ENCODE measurements at places on chromosomes 3 and 15.

GRCh38 chr15:79812541-79812940, 84.3 kb downstream of the MTHFS start:
- DNase-seq, result no peak

- no peak for DNase-seq
These were observed 388.3 kb upstream of the IL12A start for GRCh38 chr3:159600291-159600690.

- DNase-seq, result no peak
These were observed 209.3 kb downstream of the GREM1 start for GRCh38 chr15:32927124-32927523.

- no peak for DNase-seq
These were observed 4.8 kb downstream of the SECISBP2L start for GRCh38 chr15:49041426-49041825.

- no peak for DNase-seq
These were observed 15.8 kb upstream of the ALDH1A3 start for GRCh38 chr15:100863796-100864267.

DNA sequence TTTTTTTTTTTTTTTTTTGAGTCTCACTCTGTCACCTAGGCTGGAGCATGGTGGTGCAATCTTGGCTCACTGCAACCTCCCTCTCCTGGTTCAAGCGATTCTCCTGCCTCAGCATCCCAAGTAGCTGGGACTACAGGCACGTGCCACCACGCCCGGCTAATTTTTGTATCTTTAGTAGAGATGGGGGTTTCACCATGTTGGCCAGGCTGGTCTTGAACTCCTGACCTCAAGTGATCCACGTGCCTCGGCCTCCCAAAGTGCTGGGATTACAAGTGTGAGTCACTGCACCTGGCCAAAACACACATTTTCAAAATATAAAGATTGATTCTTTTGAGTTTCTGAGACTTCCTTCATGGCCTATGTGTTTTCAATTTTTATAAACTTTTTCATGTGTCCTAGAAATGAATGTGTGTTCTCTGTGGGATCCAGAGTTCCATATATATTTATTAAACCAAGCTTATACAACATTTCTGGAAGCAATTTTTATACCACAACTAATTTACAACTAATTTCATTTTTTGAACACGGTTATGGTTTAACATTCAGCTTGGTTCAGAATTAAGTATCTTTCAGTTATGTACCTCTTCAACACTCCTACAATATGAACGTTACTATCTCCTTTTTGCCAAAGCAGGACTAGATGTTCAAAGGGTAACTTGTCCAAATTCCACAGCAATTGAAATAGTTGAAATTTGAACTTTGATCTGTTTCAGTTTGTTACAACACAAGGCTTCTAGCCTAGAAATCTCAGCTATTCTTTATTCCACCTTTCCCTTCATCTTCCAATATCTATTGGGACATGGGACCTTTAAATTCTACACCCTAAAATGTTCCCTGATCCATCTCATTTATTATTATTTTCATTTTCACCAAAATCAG, 1.5 kb downstream of the ACAD11 start:
- DNase-seq, result no peak

GRCh38 chr3:197218210-197218609, 80.2 kb downstream of the DLG1 start:
- no peak for DNase-seq

DNA sequence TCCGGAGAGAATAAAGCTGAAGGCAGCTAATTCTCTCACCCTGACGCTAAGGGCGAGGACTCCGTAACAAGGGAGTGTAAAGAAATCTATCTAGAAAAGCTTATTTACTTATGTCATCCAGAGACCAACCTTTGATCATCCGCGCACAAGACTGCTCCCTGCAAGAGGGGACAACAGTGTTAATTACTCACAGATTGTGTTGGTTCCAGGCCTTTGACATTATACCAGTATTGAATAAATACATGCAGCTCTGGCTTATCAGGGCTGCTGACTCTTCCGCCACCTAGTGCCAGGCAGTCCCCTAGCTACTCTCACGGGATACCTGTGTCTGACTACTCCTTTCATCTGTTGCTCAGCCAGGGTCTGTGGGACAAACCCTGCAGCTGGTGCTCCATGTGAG, 211.7 kb downstream of the DTWD1 start:
- DNase-seq, result no peak

DNA sequence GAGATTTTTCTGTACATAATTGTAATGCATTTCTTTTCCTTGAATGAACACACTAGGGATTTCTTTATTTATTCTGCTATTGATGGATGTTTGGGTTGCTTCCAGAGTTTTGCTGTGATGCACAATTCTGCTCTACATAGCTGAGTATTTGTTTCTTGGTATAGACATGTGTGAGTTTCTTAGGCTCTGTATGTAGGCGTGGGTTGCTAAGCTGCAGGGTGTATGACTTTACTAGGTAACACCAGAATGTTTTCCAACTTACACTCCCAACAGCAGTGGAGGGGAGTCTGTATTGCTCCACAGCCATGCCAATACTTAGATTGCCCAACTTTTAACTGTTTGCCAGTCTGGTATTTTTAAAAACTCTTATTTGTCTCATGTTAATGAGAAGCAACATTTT, 155.5 kb upstream of the TNIK start:
- no peak for DNase-seq

- DNase-seq, result no peak
These were observed 575.4 kb downstream of the NAALADL2 start for GRCh38 chr3:175434561-175434960.

DNA sequence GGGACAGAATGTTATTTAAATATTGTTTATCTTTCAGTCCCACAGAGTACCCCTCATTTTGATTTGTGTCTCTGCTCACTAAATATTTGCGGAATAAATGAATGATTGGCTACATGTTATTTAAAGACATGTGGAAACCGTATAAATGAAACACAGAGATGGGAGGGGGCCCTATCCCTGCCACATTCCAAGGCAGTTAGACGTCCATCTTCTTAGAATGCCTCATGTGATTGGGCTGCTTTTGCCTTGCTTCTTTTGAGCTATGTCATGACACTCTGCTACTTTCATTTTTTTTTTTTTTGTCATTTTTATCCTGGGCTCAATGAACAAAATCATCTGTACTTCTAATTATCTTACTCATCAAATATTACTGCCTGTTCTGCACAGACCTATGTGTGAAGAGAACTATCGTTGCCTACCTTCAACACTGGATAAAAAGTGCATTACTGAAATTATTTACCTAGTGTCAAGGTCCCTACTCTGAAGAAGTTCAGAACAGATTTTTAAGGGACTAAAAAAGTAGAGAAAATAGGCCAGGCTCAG, 83.9 kb upstream of the FAM98B start:
- DNase-seq, result no peak

GRCh38 chr15:38176155-38176554, 76.5 kb upstream of the SPRED1 start:
- DNase-seq, result no peak

GRCh38 chr3:73365756-73366397, 258.9 kb downstream of the PDZRN3 start:
- peak; percentile 14 for DNase-seq

- no peak for DNase-seq
These were observed 220.5 kb downstream of the TJP1 start for GRCh38 chr15:29601811-29602210.

GRCh38 chr3:152056481-152056880, 183.0 kb downstream of the SUCNR1 start:
- DNase-seq, result no peak

GRCh38 chr3:127417709-127418559, 130.1 kb upstream of the PRR20G start:
- no peak for DNase-seq

DNA sequence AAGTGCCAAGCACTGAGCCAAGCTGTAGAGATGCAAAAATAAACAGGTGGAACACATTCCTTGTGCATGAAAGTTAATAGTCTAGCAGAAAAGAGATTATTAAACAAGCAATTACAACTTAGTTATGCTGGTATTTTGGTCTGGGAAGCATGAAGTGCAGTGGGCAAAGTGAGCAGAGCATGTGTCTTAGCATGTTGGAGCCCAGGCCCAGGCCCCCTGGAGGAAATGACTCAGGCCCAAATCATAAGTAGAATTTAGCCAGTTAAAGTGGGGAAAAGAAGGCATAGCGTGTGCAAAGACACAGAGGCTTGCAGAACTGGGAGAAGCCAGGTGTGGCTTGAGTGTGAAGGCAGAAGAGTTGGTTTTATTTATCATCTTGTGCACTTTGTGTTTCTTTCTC, 163.8 kb upstream of the ATP11B start:
- DNase-seq, result no peak

- DNase-seq, result no peak
These were observed 21.0 kb downstream of the ZIC4 start for GRCh38 chr3:147385059-147386012.

DNA sequence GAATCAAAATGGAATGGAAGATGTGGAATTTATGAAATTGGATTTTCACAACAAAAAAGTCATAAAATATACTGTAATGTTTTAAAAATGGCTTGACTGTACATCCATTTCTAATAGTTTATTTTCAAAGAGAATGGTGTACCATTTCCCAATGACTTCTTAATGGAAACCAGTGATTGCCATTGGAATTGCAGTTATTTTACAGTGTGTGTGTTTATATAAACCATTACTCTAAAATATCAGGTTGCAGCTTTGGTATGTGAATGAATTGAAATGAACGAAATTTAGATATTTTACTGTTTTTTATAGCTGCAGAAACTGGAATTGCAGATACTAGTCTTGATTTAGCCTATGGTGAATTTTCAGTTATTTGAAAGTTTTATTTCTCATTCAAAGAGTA, 165.6 kb downstream of the UBE2E2 start:
- peak; percentile 11 for DNase-seq

DNA sequence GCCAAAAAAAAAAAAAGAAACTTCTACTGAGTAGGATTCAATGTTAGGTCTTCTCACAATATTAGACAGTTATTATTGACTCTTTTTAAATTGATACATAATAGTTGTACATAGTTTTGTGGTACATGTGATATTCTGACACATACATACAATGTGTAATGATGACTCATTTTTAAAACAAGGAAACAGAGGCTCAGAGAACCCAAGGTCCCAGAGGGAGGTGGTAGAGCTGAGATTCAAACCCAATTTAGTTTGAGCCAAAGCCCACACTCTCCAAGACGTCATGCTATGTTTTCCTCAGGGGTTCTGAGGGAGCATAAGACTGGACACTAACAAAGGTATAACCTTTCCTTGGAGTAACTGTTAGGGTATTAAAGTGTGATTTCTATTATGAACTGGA, 40.6 kb downstream of the MYO5C start:
- no peak for DNase-seq

GRCh38 chr15:70192041-70192440, 94.3 kb upstream of the TLE3 start:
- DNase-seq, result no peak

All from AG09319 (cell line).